ENCODE measurements at places on chromosomes 1 and 21.

DNA sequence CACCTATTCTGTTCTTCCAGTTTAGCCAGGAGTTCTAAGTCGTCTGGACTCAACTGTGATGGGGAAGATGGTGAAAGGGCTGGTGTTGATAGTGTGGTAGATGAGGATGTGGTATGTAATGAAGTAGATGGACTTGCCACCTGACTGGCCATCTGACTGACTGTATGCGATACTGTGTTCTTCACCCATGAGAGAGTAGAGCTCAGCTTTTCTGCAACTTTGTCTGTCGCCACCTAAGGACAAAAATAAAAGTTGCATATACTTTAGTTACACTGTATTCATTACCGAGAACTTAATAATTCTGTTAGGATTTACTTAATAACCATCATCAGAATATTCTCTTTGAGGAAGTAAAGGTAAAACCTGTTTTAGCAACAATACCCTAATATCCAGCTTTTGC, 48.5 kb downstream of the EVI5 start:
- DNase-seq: no peak

DNA sequence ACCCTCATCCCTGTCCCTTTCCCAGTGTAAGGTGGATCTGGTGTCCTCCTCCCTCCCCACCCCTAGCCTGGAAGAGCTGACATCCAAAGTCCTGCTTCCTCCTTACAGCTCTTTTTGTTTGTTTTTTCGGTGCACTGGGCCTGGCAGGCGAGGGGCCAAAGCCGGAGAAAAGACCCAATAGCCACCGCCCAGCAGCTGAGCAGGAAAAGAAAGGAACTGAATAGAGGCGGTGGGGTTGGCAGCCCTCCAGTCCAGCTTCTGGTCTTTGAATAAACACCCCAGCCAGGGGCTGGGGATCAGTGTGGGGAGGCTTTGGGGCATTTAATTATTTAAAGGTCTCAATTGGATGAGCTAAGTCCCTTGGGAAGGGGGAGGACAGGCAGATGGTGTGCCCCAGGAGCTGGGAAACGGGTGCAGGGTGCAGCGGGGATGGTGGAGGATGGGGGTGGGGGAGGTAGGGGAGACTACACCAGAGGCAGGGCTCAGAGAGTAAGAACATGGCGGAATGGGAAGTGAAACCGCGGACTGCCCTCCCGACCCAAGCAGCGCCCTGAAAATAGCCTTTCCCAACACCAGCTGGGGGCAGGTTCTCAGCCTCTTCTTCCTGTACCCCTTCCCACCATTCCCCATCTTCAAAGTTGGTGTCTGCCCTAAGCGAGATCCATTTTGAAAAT, 20.2 kb downstream of the BTG2 start:
- no peak for DNase-seq

- DNase-seq: no peak
Observed at GRCh38 chr1:40638097-40639036, 27.1 kb downstream of the RIMS3 start.

- DNase-seq: no peak
Observed at GRCh38 chr1:115251340-115251748, 86.7 kb downstream of the NGF start.
